Ascending aorta (tissue), 2 donors: ENCODE measurements at places on chromosomes 11 and 22. TPM values are rescaled to one million over a fixed set of nuclear protein-coding genes. Genes with fewer than 3 reads are reported as not detected.
A peak's percentile ranks its signal among the peaks of the same experiment; 100 is the strongest.

GRCh38 chr11:15145151-15145550 is 30.4 kb downstream of the INSC start:
- DNase-seq = no peak
- H3K27ac ChIP-seq = no peak overlapping the region
- no peaks in the 10 kb centered on the region for H3K27me3 ChIP-seq
- no peak overlapping the region for H3K4me3 ChIP-seq

The TMEM191B gene
- total RNA-seq = not detected

- H3K27ac ChIP-seq = no peak overlapping the region
- H3K27me3 ChIP-seq = no peaks in the 10 kb centered on the region
- no peaks in the 10 kb centered on the region for H3K36me3 ChIP-seq
- no peak overlapping the region for H3K4me3 ChIP-seq
- DNase-seq = no peak
Measured at GRCh38 chr22:43447380-43447779, 35.6 kb downstream of the MPPED1 start.

The MYEOV gene
- not detected for total RNA-seq

The PANX3 gene
- total RNA-seq = not detected

DNA sequence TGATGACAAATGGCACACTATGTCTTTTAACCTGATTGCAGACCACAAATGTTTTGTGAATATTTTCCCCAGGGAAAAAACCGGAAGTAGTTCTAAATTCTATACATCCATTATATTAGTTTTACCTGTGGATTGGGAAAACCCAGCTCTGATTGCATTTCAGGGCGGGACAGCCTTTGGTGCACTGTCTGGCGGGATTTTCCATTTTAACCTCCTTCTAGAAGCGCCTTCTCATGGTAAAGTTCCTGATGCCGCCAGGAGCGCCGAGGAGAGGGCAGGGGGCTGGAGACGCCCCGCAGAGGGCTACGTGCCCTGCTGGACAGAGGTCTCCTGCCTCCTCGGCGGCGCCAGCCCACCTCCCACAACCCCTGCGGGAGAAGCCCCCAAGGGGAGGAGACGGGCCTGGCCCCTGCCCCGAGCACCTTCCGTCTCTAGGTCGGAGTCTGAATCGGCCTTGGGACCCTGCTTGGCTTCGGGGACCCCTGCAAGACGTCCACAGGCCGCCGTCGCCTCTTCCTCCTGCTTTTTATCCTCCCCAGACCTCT is 1.2 kb upstream of the P2RX6 start:
- H3K4me3 ChIP-seq = peak overlapping the region; percentile 27
- peaks cover 10% of the 10 kb centered on the region for H3K4me1 ChIP-seq
- DNase-seq = no peak
- no peaks in the 10 kb centered on the region for H3K36me3 ChIP-seq
- H3K27me3 ChIP-seq = no peaks in the 10 kb centered on the region

GRCh38 chr11:92152245-92152644 is 72.4 kb upstream of the FAT3 start:
- no peak overlapping the region for H3K4me3 ChIP-seq
- H3K27ac ChIP-seq = no peak overlapping the region
- H3K27me3 ChIP-seq = no peaks in the 10 kb centered on the region
- no peaks in the 10 kb centered on the region for H3K4me1 ChIP-seq

The HBG2 gene
- total RNA-seq = not detected

- peaks cover 3% of the 10 kb centered on the region for H3K4me1 ChIP-seq
- DNase-seq = no peak
- no peak overlapping the region for H3K27ac ChIP-seq
- no peaks in the 10 kb centered on the region for H3K27me3 ChIP-seq
- H3K4me3 ChIP-seq = no peak overlapping the region
Measured at GRCh38 chr22:24327832-24328231, 57.2 kb downstream of the SPECC1L start.

The NCR3LG1 gene
- total RNA-seq = 0.21 TPM

- no peaks in the 10 kb centered on the region for H3K4me1 ChIP-seq
- no peak overlapping the region for H3K4me3 ChIP-seq
Measured at GRCh38 chr11:77559686-77560401, 29.9 kb upstream of the AQP11 start.

The TMEM191C gene
- total RNA-seq = not detected

DNA sequence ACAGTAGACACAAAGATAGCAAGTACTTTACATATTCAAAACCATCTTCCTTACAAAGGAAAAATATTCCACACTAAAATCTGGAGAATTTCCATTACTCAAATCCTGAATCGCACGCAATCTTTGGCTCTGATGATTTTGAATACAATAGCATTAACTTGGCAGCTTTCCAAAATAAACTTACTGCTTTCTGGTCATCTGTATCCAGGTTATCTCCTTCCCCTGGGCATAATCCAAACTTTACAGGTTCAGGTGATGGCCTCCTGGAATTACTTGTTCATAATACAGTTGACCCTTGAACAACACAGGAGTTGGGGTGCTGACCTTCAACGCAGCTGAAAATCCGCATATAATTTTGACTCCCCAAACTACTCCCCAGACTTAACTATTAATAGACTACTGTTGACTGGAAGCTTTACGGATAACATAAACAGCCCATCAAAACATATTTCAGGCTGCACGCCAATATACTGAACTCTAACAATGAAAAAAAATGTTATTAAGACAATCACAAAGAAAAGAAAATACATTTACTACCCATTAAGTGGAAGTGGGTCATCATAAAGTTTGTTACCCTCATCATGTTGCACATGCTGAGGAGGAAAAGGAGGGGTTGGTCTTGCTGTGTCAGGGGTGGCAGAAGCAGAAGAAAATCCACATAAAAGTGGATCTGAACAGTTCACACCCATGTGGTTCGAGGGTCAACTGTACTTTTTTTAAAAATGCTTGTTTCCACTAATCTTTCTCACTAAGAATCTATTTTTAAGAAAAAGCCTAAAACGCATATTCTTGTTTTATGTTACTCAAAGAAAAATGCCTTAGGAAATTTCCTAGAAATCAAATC is 6.5 kb downstream of the MTMR2 start:
- DNase-seq = no peak
- H3K4me3 ChIP-seq = no peak overlapping the region
- peaks cover 37% of the 10 kb centered on the region for H3K4me1 ChIP-seq
- H3K27ac ChIP-seq = no peak overlapping the region
- no peaks in the 10 kb centered on the region for H3K36me3 ChIP-seq
- no peaks in the 10 kb centered on the region for H3K27me3 ChIP-seq

The PPME1 gene
- total RNA-seq = 29.7 TPM

DNA sequence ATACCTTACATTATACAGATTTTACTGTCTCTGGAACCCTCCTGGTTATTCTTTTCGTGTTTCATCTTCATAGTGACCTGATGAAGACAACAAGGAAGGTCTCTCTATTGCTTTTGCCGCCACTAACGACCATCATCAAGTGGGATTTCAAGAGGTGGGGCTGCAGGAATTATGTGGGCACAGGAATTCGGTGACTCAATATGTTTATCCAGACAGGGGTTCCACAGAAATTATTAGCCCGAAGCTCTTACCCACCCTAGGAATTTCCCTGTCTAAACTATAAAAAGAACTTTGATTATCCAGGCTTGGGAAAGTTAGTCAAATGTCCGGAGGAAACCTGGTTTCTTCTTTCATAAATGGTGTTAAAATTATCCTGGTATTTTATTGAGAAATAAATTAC is 566.8 kb upstream of the TENM4 start:
- no peaks in the 10 kb centered on the region for H3K27me3 ChIP-seq
- no peak for DNase-seq
- no peaks in the 10 kb centered on the region for H3K36me3 ChIP-seq
- no peaks in the 10 kb centered on the region for H3K4me1 ChIP-seq
- no peak overlapping the region for H3K4me3 ChIP-seq

DNA sequence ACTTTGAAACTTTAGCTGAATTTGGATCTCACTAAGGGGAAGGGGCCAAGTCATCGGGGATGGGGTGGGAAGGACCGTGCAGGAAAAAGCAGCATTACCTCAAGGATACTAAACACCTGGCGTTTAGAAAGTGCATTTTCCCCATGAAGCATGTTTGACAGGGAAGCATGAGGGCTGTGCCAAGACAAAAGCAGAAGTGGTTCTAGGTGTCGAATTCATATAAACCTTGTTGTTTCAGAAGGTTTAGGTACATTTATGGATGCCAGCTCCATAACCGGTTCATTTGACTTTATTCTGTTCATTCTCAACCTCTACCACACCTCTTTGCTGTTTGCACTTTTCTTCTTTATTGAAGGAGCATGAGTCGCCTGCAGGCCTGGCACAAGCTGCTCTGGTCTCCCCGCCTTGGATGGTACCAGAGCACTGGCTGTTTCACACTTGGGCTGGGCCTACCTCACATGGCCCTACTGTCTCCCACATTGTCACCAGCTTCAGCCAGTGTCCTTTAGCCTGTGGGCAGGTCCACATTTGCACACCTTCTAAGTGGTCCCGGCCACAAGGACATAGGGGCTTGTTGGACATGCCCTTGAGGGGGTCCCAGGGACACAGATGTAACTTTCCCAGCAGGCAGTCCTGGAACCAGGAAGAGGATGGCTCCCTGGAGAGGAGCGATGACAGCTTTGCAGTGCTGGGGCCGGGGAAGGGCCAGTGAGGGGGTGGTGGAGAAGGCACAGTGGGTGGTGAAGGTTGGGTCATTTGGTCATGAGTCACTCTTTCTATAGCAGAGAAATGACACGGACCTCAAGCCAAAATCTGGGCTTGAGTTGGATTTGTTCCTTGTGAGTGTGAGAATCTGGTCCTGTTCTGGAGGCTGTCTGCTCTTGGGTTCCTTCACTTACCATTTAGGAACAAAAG is 3.2 kb upstream of the ST14 start:
- H3K36me3 ChIP-seq = no peaks in the 10 kb centered on the region
- no peak overlapping the region for H3K4me3 ChIP-seq
- no peak for DNase-seq
- H3K27ac ChIP-seq = no peak overlapping the region

- no peak overlapping the region for H3K27ac ChIP-seq
- no peaks in the 10 kb centered on the region for H3K27me3 ChIP-seq
- H3K4me1 ChIP-seq = no peaks in the 10 kb centered on the region
- no peak for DNase-seq
- H3K4me3 ChIP-seq = no peak overlapping the region
Measured at GRCh38 chr11:31106968-31107576, 262.5 kb downstream of the DCDC1 start.

The RASL10A gene
- total RNA-seq = not detected
